ENCODE measurements at places on chromosomes 2 and 18.

GRCh38 chr2:69985216-69985615 lies 23.8 kb upstream of the ASPRV1 start:
- DNase-seq: no peak

DNA sequence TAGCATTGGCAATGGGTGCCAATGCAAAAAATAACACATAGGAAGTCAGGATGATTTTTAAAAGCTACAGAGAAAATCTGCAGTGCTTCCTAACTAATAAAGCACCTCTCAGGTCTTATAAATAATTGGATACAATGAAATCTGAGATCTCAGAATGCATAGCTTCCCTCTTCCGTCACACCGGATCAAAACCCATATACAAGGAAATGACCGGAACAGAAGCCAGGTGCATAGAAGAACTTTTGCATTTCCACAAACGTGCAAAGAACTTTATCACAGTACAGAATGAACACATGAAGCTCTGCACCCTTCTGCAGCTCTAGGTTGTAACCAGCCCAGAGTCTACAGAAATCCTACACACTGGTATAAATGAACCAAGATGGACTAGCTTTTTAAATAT lies 145.4 kb downstream of the TCF4 start:
- DNase-seq: no peak

- no peak for DNase-seq
Measured at GRCh38 chr18:10432781-10433180, 21.7 kb upstream of the APCDD1 start.

- DNase-seq: no peak
Measured at GRCh38 chr2:113873867-113874266, 16.0 kb upstream of the ACTR3 start.

DNA sequence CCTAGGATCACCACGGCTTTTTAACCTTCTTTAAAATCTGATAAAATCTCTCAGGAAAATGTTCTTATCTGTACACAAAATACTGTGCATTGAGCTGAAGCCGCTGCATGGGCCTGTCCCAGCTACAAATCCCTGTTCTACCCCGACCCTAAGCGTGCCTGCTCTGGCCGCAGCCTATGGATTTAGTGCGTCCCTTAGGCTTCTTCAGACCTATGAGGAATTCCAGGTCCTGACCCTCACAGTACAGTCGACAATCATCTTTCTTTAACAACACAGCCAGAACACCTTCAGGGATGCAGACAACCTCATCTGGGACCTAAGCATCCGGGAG lies 477 bp upstream of the WDCP start:
- DNase-seq: no peak

- DNase-seq: no peak
Measured at GRCh38 chr2:27264253-27264752, 1.5 kb upstream of the SLC30A3 start.

GRCh38 chr2:165792104-165792454 lies 2.0 kb downstream of the GALNT3 start:
- DNase-seq: no peak

- DNase-seq: no peak
Measured at GRCh38 chr18:74896390-74896991, 298.8 kb downstream of the ZNF407 start.

- no peak for DNase-seq
Measured at GRCh38 chr18:7723558-7723957, 156.4 kb downstream of the PTPRM start.

GRCh38 chr2:63046552-63046951 lies 4.1 kb upstream of the OTX1 start:
- DNase-seq: no peak

GRCh38 chr2:197838036-197838435 lies 33.6 kb downstream of the PLCL1 start:
- no peak for DNase-seq

DNA sequence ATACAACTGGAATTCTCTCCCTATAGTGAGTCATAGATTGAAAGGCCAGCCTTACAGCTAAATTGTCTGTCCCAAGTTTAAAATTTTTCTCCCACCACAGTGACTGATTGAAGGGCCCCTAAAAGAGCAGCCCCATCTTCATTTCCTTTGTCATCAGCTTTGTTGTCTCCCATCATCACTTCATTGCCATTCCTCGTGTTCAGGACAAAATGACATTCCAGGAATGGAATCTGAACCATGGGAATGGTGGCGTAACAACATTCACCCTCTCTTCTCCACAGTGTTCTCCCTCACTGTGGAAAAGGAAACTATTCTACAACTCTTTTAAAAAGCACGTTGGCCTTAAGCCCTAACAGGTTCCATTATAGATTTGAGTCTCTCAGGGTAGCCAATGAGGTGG lies 52.1 kb downstream of the PSTPIP2 start:
- no peak for DNase-seq

DNA sequence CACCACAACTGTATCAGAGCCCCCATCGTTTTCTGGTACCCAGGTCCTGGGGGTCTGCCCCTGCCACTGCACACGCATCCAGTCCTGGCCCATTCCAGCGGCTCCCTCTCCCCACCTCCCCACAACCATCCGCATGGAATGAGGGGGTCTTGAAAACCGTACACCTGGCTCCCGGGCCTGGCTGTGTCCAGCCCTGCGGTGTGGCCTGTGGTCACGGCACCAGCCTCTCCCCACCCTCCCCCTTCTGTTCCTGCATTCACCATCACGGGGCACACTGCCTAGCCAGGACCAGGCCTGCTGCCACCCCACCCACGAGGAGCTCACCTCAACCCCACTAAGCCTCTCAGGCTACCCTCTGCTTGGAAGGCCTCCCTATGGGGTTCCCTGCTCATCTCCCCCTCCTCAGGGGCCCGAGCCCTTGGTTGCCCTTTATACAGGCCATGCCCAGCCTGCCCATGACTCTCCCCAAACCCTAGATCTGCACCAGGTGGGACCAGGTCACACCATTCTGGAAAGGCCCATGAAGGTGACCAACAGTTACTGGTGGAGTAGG lies 11.4 kb downstream of the GPR35 start:
- no peak for DNase-seq

DNA sequence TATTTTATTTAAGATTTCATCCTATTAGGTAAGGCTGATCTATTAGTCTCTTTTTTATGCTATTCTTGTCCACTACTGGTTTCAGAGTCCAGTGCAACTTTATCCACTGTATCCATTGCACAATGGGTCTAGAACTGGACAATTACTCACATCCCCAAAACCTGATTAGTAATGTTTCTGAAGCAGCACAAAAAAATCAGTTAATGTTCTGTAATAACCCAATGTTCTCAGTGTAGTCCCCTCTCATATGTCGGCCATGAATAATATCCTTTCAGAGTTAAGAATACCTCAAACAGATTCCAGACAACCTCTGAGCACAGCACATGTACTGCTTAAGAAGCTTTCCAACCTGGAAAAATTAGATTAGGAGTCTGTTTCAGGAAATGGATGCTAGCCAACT lies 29.7 kb downstream of the MGAT4A start:
- DNase-seq: no peak

- DNase-seq: no peak
Measured at GRCh38 chr18:58536534-58537271, 92.2 kb downstream of the ALPK2 start.

GRCh38 chr2:222038067-222038802 lies 260.6 kb downstream of the PAX3 start:
- no peak for DNase-seq

GRCh38 chr2:35864141-35864540 lies 491.4 kb upstream of the CRIM1 start:
- no peak for DNase-seq

GRCh38 chr2:239378021-239378917 lies 22.6 kb downstream of the HDAC4 start:
- DNase-seq: no peak

- no peak for DNase-seq
Measured at GRCh38 chr2:51710222-51710621, 678.3 kb upstream of the NRXN1 start.

DNA sequence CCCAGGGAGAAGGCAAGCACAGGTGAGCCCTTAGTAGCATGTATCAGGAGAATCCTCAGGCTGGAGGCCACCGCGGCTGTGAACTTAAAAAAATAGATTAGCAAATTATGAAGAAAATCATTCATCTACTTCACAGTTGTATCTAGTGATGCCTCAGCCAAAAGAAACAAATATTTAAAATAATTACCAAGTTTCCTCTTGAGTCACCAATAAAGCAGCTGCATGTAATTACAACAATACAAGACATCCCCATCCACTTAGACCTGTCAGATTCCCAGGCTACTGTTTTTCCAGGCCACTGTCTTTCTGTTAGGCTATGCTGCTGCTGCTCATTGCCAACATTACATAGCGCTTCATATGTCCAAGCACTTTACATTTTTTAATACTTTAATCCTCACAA lies 54.6 kb upstream of the PHLPP1 start:
- DNase-seq: no peak

GRCh38 chr18:79486356-79487182 lies 90.8 kb downstream of the NFATC1 start:
- DNase-seq: no peak

GRCh38 chr2:10963155-10963554 lies 51.4 kb downstream of the KCNF1 start:
- no peak for DNase-seq

GRCh38 chr2:237874585-237875161 lies 15.2 kb downstream of the RAMP1 start:
- no peak for DNase-seq

GRCh38 chr2:96397756-96398530 lies 62.4 kb downstream of the NCAPH start:
- DNase-seq: no peak

- no peak for DNase-seq
Measured at GRCh38 chr2:168035458-168035857, 211.9 kb downstream of the STK39 start.

- no peak for DNase-seq
Measured at GRCh38 chr18:857986-858385, 45.9 kb upstream of the YES1 start.

DNA sequence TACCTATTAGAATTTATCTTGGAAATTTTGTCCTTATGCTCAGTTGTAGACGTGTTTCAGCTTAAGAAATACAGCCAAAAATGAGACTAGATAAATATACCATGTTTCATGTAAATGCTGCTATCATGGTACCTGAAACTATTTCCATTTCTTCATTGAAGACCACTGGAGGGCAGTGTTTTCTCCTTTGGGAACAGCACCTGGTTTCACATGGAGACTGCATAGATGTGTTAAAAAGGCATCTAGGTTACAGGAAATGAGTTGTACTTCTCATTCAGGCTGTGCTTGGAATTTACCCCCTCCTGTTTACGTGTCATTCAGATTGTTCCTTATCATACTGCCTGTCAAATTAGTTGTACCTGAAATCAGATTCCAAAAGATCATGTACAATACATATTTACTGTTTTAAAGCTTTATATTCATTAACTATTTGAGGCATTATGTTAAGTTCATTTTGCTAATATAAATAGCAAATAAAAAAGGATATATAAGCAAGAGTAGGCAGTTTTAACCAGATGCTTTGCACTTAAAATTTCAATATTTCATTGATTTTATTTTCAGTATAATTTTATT lies 57.3 kb upstream of the PSMD14 start:
- no peak for DNase-seq

DNA sequence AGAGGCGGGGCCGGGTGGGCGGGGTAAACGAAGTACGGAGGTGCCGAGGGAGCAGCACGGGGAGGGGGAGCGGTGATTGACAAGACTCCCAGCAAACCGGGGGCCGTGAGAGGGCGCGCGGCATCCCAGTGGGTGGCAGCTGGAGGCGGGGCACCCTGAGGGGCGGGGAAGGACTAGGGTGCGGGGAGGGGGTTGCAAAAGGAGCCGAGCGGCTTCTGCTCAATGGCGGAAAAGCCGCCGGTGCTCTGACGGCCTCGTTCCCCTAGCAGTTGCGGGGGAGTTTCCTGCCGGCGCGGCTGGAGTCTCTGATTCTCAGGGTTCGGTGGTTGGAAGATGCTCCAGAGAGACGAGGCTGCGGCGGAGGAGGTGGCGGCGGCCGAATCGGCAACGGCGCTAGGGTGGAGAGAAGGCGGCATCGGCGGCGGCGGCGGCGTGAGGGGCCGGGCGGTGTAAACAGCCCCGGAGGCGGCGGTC lies at the start of gene PPM1B:
Gene PPM1B (plus strand): TSS at position 195 of the 474 bp plus-strand sequence. CDS start 32,325 bp downstream, outside the sequence.
- DNase-seq: no peak

GRCh38 chr2:69053416-69053965 lies 40.5 kb downstream of the ANTXR1 start:
- no peak for DNase-seq

DNA sequence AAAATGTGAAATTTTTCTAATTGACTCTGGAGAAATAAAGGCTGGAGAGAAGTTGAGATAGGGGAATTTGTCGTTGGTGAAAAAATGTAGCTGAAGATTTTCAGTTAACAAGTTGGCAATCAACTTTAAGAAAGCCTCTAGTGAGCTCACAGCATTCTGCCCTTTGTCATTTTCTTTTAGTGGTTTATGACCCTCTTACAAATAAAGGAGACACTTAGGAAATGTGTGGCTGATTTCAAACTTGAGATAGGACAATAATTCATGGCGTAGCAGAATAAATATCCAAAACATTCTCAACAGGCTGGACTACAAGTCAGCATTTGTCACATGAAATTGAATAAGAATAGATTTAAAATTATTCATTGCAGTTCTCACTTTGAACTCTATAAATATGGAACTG lies 412.5 kb upstream of the SPHKAP start:
- DNase-seq: no peak

- peak; percentile 63 for DNase-seq
Measured at GRCh38 chr18:35005963-35006577, 35.1 kb upstream of the MAPRE2 start.

DNA sequence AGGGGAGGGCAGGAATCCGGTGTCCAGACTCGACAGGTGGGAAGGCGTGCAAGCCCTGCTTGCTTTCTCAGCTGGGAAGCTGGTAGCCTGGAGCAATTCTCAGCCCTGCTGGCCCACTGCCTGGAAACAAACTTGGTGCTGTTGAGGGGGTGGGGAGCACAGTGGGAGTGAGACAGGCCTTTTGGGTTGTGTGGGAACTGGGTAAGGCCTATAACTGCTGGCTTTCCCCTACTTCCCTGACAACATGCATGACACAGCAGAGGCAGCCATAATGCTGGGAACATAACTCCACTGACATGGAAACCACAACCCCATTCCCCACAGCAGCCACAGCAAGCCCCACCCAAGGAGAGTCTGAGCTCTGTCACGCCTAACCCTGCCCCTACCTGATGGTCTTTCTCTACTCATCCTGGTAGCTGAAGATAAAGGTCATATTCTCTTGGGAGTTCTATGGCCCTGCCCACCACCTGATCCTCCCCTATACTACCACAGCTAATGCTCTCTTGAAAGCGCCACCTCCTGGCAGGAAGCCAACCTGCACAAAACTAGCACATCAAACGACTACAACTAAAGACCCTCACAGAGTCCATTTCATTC lies 122.9 kb upstream of the ACVR1C start:
- no peak for DNase-seq

GRCh38 chr2:233115741-233116140 lies 55.6 kb downstream of the INPP5D start:
- DNase-seq: no peak
